ENCODE measurements at places on chromosomes 6 and 20. TPM values are rescaled to one million over a fixed set of nuclear protein-coding genes. Genes with fewer than 3 reads are reported as not detected.

- no peaks in the 10 kb centered on the region for H3K4me1 ChIP-seq
- no peak overlapping the region for H3K4me3 ChIP-seq
- no peak for DNase-seq
- H3K36me3 ChIP-seq, result no peaks in the 10 kb centered on the region
- H3K27me3 ChIP-seq, result no peaks in the 10 kb centered on the region
- no peak overlapping the region for H3K27ac ChIP-seq
These were observed 73.8 kb upstream of the ECI2 start for GRCh38 chr6:4209196-4209595.

- no peak overlapping the region for H3K4me3 ChIP-seq
- peak overlapping the region; percentile 92 for H3K27ac ChIP-seq
- no peak for DNase-seq
- no peaks in the 10 kb centered on the region for H3K27me3 ChIP-seq
- no peaks in the 10 kb centered on the region for H3K36me3 ChIP-seq
- H3K4me1 ChIP-seq, result no peaks in the 10 kb centered on the region
These were observed 3.4 kb downstream of the SERPINB1 start for GRCh38 chr6:2838251-2838650.

- no peak overlapping the region for H3K27ac ChIP-seq
- no peaks in the 10 kb centered on the region for H3K4me1 ChIP-seq
- no peak for DNase-seq
- no peaks in the 10 kb centered on the region for H3K27me3 ChIP-seq
- no peaks in the 10 kb centered on the region for H3K36me3 ChIP-seq
These were observed 55.9 kb upstream of the C20orf144 start for GRCh38 chr20:33606118-33606771.

GRCh38 chr6:84139311-84139710 is 88.1 kb downstream of the CEP162 start:
- no peak overlapping the region for H3K27ac ChIP-seq
- no peak for DNase-seq
- no peak overlapping the region for H3K4me3 ChIP-seq
- H3K4me1 ChIP-seq, result no peaks in the 10 kb centered on the region
- H3K27me3 ChIP-seq, result no peaks in the 10 kb centered on the region

GRCh38 chr6:121826156-121826810 is 390.8 kb downstream of the GJA1 start:
- H3K27ac ChIP-seq, result no peak overlapping the region
- H3K4me1 ChIP-seq, result no peaks in the 10 kb centered on the region
- DNase-seq, result no peak
- H3K36me3 ChIP-seq, result no peaks in the 10 kb centered on the region
- H3K27me3 ChIP-seq, result no peaks in the 10 kb centered on the region

SEL1L2 gene
- not detected for total RNA-seq

NMBR gene
- total RNA-seq, result not detected

- H3K36me3 ChIP-seq, result no peaks in the 10 kb centered on the region
- DNase-seq, result peak; percentile 73
- H3K4me1 ChIP-seq, result peaks cover 4% of the 10 kb centered on the region
- H3K4me3 ChIP-seq, result peak overlapping the region; percentile 28
- no peaks in the 10 kb centered on the region for H3K27me3 ChIP-seq
These were observed 125.8 kb downstream of the MRPL14 start for GRCh38 chr6:44001318-44002066.

GNAS-AS1 gene
- 0.88 TPM for total RNA-seq

STAU1 gene
- total RNA-seq, result 106 TPM

DNA sequence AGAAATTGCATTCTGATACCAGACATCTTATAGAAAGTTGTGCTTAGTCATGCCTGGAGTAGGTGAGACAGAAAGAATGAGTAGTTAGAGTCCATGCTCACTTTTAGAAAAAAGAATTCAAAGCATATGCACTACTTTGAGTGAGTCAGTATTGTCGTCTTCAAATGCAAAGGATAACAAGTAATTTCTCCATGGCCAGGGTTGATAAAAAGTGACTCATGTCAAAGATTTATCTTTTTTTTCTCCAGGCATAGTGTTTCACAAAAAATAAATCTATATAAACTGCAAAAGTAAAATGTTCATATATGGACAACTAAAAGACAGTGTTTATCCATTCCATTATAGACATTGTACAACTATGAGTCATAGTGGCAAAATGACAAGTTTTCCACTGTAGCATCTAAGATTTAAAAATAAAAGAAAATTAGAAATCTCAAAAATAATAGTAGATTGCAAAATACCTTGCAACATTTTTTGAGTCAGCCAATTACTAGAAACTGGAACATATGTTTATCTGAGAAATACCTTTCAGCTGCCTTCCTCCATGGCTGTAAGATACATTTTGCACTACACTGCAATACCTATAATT is 329.6 kb downstream of the GRIK2 start:
- H3K27ac ChIP-seq, result no peak overlapping the region
- no peaks in the 10 kb centered on the region for H3K36me3 ChIP-seq
- H3K4me1 ChIP-seq, result no peaks in the 10 kb centered on the region
- no peaks in the 10 kb centered on the region for H3K27me3 ChIP-seq

DTNBP1 gene
- total RNA-seq, result 22.0 TPM

THBD gene
- 6.3 TPM for total RNA-seq

- no peaks in the 10 kb centered on the region for H3K36me3 ChIP-seq
- no peak for DNase-seq
- no peaks in the 10 kb centered on the region for H3K27me3 ChIP-seq
- H3K4me3 ChIP-seq, result no peak overlapping the region
- H3K27ac ChIP-seq, result no peak overlapping the region
These were observed 48.4 kb upstream of the DEFB112 start for GRCh38 chr6:50097966-50098640.

GRCh38 chr20:46206025-46206424 is 87.9 kb downstream of the CD40 start:
- no peaks in the 10 kb centered on the region for H3K36me3 ChIP-seq
- H3K27me3 ChIP-seq, result peaks cover 12% of the 10 kb centered on the region
- H3K27ac ChIP-seq, result no peak overlapping the region
- H3K4me3 ChIP-seq, result no peak overlapping the region
- peak; percentile 35 for DNase-seq
- no peaks in the 10 kb centered on the region for H3K4me1 ChIP-seq

All from colonic mucosa (tissue), 4 donors.